Sigmoid colon (tissue), 7 donors: ENCODE measurements at places on chromosomes 12 and 14. TPM values are rescaled to one million over a fixed set of nuclear protein-coding genes. Genes with fewer than 3 reads are reported as not detected.

Gene LAG3
- 1.4 TPM for total RNA-seq

Gene TMEM253
- total RNA-seq = 1.1 TPM

Gene EIF2S3B
- total RNA-seq = 1.1 TPM

Gene KRT71
- not detected for total RNA-seq

Gene PROX2
- not detected for total RNA-seq

Gene ANKRD33
- not detected for total RNA-seq

Gene ACSM4
- not detected for total RNA-seq

Gene SLC10A1
- not detected for total RNA-seq
